ENCODE measurements at places on chromosomes 5 and 9.

- no peak for DNase-seq
These were observed 874.7 kb downstream of the EFNA5 start for GRCh38 chr5:106796081-106796480.

- DNase-seq: no peak
These were observed 331.3 kb downstream of the NSG2 start for GRCh38 chr5:174376726-174377373.

DNA sequence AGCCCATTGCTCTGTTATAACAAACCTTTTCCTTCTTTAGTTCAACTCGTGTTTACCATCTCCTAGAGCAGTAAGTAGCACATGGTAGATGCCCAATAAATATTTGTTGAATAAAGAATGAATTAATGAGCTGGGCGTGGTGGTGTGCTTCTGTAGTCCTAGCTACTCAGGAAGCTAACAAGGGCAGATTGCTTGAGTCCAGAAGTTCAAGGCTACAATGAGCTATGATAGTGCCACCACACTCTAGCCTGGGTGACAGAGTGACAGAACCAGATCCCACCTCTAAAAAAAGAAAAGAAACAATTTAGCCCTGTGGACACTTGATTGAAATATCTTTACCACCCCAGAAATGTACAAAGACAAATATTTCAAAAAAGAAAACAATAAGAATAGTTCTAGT lies 14.6 kb upstream of the PAM start:
- no peak for DNase-seq

GRCh38 chr5:168014433-168015123 lies 276.9 kb upstream of the WWC1 start:
- DNase-seq: no peak

All from LHCN-M2 (cell line).